ENCODE measurements at places on chromosomes 7 and 10.

- no peak for DNase-seq
Observed at GRCh38 chr10:56805022-56805421, 444.0 kb upstream of the ZWINT start.

DNA sequence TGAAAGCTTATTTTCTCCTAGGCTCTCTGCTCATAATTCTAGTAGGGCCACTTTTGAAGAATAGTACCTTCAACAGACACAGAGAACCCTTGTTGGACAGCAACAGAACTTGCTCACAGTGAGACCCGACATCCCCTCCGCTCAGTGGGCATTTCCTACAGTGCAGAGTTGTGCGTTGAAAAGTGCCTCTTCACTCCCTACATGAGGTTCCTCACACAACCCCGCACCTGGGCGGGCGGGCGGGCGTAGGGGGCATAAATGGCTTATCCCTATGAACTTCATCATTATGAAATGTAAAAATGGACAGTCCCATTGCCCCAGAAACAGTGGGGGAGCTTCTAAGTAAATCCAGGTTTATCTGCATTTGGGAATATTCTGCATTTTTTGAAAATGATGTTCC, 174.9 kb downstream of the MGMT start:
- no peak for DNase-seq

DNA sequence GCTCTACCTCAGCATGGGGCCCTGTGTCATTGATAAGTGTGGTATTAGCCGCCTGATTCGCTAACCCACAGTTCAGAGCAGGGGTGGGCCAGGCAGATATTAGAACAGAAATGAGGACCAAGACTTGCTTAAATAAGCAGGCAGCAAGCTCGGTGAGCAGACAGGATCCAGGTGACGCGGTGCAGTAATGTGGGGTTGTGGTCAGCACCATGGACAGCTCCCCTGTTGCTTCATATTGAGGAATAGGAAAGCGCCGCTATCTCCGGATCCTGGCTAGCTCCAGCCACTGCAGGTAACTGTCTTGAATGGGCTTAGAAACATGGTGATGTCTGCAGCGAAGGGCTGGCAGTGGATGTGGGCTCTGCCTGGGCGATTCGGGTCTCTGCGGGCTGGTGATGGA, 51.3 kb upstream of the GPR26 start:
- DNase-seq, result peak; percentile 51

- no peak for DNase-seq
Observed at GRCh38 chr10:113216102-113216501, 266.1 kb downstream of the TCF7L2 start.

GRCh38 chr7:25333296-25333928, 105.1 kb upstream of the NPVF start:
- DNase-seq, result no peak

DNA sequence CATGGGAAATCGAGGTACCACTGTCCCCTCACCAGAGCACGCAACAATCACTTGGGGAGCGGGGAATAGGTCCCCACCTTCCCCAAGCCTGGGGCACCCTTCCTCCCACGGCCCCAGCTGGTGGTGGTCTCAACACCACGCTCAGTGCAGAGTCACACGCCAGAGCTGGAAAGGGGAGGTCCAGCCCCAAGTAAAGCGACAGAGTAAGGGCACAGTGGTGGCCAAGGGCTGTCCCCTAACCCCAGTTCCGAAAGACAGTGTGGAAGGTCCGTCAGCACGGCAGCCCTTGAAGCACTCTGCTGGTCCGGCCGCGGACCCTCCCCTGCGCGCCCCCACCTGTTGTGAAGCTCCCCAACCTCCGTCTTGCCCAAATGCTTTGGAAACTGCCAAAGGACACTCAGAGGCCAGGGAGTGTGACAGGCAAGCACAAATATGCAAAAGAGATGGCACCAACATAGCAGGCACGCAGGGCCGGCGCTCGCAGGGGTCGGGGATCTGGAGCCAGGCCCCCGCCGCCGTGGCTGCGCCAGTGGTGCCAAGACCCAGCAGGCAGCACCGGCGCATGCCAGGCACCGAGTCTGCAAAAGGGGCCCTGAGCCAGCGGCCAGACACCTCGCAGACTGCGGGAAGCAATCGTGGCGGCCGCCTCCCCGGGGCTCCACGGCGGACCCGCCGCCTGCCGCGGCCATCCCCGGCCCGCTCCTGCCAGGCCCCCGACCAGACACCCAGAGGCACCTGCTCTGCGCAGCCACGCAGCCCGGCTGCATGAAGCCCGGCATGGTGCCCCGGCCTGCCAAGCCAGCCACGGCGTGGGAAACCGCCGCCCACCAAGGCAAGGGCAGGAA, 51.6 kb upstream of the SRRM3 start:
- DNase-seq, result no peak

DNA sequence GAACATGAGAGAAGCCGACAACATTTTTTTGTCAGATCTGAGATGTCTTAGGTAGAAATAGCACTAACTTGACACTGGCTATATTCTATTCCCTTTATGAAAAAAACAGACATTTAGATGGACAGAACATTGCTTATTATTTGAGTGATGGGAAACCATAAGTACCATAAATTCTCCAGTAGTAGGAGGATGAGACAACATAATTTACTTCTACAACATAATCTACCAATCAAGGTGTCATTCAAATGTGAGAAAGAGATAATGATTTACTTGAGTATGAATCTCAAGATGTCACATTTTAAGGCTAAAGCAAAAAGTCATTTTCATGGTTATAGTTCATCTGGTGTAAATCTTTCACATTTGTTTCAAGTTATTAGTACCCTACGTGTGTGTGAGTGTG, 110.8 kb downstream of the CALCR start:
- DNase-seq, result no peak

- DNase-seq, result no peak
Observed at GRCh38 chr10:61759751-61760150, 97.0 kb downstream of the CABCOCO1 start.

- DNase-seq, result peak; percentile 98
Observed at GRCh38 chr10:37976091-37976879, at the start of gene ZNF25. ZNF25 (minus strand) TSS chr10:37976647; CDS start chr10:37971722, 4,925 bp downstream.

DNA sequence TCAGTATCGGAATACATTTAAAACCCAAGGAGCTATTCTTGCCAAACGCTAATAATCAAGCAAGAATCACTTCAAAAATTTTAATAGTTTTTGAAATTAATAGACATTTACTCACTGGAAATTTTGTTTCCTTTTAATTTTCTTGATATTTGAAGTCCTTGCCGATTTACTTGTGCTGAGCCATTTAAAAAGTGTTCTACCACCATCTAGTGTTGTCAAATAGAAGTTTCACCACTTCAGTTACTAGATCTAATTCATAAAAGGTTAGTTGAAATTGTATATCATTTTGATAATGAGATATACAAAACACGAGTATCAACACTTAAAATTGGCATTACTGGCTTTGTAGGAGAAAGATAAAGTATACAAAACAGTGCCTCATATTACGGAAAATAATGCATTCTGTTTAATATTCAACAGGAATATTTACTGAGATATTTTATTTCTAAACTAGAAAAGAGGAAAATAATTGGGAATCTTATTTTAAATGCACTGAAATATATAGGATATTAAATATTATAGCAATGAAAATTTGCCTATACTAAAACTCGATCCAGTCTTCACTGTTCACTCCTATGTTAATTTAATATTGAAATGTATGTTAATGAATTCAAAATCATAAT, 664.8 kb upstream of the SEMA3D start:
- no peak for DNase-seq
